Stimulated activated CD8-positive, alpha-beta memory T cell treated with anti-CD3 and anti-CD28 coated beads, Interleukin-15, amount 100 ng/mL, for 4 hours (primary cell): ENCODE measurements at places on chromosomes 5 and 9.

- DNase-seq = no peak
These were observed 114.3 kb upstream of the EPB41L4A start for GRCh38 chr5:112533362-112533761.

- no peak for DNase-seq
These were observed 159.9 kb downstream of the TAF11L14 start for GRCh38 chr5:17794201-17794600.

GRCh38 chr5:156812959-156813358 is 37.1 kb upstream of the PPP1R2B start:
- DNase-seq = no peak

- DNase-seq = no peak
These were observed 10.0 kb downstream of the DNAJB5 start for GRCh38 chr9:34999576-34999975.

DNA sequence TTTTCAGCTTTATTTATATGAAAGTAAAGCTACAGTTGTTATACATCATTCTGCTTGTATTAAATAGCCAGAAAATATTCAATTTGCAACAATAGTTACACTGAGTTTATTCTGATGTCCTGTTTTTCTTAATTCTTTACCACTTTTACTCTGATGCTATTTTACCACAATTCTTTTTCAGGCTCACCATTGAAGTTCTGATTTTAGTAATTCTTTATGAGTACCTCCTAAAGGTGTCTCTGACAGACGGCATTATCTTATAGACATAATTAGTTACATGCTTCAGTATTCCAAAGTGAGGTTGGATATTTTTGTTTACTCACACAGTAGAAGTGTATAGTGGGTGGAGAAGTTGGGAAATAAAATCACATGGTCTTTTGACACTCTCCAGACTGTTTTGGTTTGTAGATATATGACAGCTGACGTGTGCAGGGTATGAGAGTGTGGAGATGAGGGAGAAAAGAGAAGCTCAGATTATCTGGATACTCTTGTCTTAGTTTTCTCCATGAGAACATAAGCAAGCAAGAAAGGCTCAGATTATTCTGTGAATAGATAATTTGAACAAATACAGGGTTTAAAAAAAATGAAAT is 97.4 kb downstream of the FBXO4 start:
- DNase-seq = no peak

DNA sequence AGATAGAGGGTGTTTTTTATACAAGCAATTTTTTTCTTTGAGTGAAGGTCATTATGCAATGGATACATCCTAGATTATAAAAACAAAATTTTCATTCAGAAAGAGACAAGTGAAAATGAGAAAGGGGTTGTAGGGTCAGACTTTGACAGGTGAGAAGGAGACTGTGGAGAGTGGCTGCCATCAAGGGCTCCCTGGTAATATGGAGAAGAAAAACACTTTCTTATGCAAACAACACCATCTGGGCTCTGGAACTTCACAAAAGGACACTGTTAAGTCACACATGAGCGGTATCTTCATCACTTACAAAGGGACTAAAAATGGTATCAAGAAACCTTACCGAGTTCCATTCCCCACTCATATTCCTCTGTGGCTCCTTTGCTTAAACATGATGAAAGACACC is 23.5 kb downstream of the C7 start:
- no peak for DNase-seq

DNA sequence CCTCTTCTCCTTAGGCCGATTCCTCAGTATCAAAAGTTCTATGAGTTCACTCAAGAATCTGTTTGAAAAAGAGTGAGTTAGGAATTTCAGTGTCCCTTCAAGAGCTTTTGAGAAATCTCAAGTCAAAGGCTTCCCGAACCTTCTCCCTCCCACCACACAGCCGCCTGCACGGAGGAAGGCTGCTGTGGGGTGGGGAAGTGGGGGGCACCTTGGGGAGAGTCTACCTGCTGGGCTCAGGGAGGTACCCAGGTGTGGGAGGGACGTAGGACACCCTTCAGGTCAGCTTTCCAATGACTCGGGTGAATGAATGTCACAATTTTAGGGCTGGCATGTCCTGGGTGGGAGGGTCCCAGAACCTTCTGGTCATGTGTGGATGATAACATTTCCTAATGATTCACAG is 17.5 kb downstream of the CXCL14 start:
- DNase-seq = no peak

DNA sequence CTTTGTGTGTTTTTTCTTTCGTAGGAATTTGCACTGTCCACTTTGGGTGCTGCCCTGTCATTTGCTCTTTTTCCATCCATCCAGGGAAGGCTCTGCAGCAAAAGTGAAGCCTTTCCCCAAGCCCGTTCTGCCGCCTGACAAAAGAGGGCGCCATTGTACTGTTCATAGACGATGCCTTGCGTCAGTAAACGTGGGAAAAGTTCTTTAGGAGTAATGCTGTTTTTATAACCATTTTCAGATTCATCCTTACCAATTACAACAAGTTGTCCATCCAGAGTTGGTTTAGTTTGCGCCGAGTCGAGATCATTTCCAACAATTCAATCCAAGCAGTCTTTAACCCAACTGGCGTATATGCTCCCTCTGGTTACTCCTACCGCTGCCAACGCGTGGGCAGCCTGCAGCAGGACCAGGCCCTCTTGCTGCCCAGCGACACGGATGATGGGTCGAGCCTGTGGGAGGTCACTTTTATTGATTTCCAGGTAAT is 34.3 kb upstream of the RPS23 start:
- no peak for DNase-seq

- no peak for DNase-seq
These were observed 5.2 kb upstream of the SPINK4 start for GRCh38 chr9:33234511-33235467.

- DNase-seq = no peak
These were observed 44.9 kb downstream of the APBA1 start for GRCh38 chr9:69627281-69627680.

DNA sequence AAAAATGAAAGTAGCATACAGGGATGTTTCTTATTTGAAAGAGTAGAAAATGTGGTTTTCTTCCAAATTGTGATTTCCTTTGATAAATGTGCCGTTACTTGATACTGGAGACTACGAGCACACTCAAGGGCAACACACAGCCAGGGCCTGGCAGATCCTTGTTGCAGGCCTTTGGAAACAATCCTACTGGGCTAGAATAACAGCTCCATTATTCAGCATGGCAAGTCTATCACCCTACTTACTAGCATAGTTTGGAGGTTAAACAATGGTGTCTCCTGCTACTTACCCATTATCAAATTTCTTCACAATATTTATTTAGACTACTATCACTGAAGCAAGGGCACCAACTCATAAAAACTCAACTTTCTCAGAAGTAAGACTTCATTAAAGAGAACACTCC is 140.8 kb upstream of the ZNF608 start:
- DNase-seq = no peak

DNA sequence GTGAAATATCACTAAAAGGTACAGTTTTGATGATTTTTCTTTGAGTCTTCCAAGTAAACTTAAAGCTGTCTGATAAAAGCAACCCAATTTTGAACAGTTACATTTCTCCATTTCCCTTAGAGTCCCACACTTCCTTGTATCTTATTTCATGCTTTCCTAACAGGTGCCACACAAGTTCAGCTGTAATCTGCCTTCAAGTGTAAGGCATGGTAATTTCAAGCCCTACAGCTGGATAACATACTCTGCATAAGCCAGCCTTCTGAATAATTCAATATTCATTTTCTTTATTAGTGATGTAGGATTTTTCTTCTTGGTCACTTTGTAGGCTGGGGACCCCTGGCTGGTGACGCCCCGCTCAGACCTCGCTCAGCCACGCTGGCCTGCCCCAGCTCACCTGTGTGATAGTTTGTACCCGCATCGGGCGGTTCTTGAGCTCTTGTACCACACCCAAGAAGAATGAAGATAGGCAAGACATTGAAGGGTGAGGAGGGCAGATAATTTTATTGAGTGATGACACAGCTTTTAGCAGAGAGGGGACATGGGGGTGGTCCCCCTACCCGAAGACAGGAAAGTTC is 34.0 kb downstream of the SOX30 start:
- no peak for DNase-seq

DNA sequence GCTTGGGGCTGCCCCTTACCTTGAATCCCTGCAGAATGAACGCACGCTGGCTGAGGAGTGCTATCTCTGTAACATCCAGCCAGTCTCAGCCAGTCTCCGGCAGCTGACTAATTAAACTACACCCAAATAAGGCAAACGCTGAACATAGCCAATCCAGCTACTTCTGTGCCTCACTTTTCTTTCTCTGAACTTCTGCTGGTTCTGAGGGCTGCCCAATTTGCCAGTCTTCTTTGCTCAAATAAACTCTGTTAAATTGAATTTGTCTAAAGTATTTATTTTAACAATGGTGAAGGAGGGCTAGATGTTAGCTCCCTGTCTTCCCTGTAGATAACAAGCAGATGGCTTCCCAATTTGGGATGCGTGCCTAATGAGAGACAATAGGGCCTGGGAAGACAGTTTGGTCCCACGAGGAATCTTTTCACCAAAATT is 154.0 kb upstream of the NFIL3 start:
- DNase-seq = no peak

GRCh38 chr5:151619812-151620460 is 28.8 kb upstream of the FAT2 start:
- no peak for DNase-seq

- DNase-seq = no peak
These were observed 303.8 kb upstream of the WWC1 start for GRCh38 chr5:167987490-167988280.

DNA sequence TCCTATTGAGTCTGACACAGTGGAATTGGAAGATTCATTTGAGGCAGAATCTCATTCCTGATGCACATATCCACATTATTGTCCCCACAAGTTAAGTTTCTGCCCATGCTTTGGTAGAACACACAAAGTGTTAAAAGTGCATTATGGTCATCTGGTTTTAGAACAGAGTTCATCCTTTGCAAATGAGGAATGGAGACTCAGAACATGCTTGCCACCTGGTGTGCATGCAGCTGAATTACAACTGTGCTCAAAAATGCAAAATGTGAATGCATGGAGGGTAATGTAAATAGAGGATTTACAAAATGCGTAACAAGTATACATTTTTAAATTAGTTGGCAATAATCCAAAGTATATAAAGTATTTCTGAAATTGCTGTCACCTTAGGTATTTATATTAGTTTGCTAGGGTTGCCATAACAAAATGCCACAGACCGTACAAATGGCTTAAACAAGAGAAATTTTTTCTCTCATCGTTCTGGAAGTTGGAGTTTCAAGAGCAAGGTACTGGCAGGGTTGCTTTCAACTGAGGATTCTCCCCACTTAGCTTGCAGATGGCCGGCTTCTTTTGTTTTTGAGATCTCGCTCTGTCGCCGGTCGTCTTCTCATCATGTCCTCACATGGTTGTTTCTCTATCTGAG is 671.1 kb downstream of the TAF11L14 start:
- no peak for DNase-seq

- no peak for DNase-seq
These were observed 24.7 kb upstream of the TIFAB start for GRCh38 chr5:135476615-135477581.
